ENCODE measurements at places on chromosomes 3 and 15.

GRCh38 chr15:33182278-33182905, 12.1 kb downstream of the FMN1 start:
- no peak for DNase-seq

DNA sequence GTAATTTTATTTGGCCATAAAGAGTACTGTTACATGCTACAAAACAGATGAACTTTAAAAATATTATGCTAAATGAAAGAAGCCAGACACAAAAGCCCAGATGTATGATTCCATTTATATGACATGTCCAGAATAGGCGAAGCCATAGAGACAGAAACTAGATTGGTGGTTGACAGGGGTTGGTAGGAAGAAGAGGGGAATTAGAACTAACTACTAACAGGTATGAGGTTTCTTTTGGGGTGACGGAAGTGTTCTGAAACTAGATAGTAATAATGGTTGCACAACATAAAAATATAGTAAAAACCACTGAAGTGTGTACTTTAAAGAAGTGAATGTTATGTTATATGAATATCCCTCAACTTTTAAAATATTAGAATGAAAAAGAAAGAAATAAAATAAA, 66.1 kb downstream of the GBE1 start:
- no peak for DNase-seq

GRCh38 chr3:65875393-65876027, 163.2 kb downstream of the MAGI1 start:
- no peak for DNase-seq

DNA sequence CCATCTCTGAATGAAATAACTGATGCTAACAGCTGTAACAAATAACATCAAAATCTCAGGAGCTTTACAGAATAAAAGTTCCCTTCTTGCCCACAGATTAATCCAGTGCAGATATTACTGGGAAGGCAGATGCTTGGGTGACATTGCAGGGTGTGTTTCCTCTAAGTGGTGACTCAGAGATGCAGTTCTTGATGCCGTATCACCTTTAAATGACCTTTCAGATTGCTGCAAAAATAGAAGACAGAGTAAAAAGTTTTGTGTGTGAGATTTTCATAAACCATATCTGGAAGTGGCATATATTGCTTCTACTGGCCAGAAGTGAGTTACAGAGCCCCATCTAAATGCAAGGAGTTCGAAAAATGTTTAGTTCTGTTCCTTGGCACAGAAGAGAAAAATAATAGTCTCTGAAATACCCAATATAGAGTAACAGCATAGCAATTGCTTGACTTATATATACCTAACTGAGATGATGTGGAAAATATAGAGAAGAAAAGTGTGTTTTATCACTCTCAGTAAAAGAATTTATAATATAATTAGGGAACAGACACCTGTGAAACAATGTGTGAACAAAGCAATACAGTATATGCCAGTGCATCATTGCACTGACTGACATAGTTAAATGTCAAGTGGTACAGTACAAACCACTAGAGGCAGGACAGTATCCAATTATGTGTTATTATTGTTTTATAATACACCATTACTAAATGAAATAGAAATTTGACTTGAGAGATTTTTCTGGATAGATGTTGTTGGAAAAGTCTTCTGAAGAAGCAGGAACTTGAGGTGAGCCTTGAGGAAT, 430.7 kb upstream of the CBLB start:
- DNase-seq: no peak

GRCh38 chr15:74800559-74801094, 12.0 kb upstream of the LMAN1L start:
- DNase-seq: no peak

DNA sequence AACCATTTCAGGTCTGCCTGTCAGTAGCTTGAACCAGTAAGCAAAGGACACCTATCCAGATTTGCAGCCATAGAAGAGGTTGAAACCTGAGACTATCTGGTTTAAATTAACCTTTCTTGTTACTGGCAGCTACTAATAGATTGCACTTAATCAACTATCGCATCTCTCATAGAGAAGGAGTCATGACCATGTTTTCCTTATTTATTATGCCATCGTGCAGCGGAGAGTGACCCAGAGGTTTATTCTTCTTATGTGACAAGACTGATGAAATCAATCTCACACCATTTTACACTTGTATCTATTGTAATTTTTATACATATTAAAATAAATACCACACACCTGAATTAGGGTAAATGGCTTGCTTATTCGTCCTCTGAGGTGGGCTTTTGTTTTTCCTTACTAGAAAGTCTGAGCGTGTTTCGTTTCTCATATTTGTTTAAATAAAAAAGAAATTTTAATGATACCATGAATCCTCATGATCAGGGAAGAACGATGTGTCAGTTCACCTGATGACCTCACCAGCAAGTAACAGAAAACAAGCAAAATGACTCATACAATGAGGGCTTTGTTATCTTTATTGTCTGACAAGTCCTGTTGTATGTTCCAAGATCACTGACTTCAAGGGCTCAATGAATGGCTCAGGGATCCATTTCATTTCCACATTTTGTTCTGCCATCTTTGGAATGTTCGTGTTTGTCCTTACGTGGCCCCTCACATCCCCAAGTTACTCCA, 379.5 kb upstream of the DPH6 start:
- DNase-seq: peak; percentile 49

Measured in foreskin keratinocyte (primary cell).